ENCODE measurements at places on chromosomes 5 and 9.

- no peak for DNase-seq
Observed at GRCh38 chr5:105413406-105413990, 1850.9 kb upstream of the NUDT12 start.

DNA sequence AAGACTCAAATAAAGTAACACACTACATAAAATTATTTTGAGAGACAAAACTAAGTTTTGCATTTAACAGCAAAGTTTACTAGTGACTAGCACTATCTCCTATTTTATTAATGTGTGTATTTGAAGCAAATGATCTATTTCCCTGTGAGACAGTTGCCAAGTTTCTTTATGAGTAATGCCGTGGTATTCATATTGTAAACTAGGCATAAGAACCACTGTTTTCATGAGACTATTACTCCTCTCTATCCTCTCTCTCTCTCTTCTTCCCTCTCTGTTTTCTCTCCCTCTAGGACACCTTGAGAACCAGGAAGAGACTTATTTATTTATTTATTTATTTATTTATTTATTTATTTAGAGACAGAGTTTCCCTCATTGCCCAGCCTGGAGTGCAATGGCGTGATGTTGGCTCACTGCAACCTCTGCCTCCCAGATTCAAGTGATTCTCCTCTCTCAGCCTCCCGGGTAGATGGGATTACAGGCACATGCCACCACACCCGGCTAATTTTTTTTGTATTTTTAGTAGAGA is 61.1 kb downstream of the MLANA start:
- DNase-seq: no peak

DNA sequence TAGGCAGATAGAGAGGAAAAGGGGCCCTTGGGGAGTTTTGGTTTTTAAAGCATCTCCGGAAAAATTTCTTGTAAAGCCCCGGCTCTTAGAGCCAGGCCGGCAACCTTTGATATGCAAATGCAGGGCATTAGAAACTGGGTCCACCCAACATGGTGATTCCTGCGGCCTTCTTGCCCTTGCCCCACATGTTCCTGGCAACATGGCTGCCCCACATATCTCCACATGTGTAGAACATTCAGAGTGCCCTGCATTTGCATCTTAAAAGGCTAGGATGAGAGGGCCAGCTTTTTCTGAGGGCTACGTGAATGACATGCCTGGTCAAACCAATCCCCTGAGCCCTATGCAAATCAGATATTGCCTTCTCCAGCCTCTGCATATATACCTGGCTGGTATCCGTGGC is 5.0 kb upstream of the SNAPC3 start:
- no peak for DNase-seq

GRCh38 chr5:10456583-10457420 is 15.1 kb downstream of the ROPN1L start:
- DNase-seq: no peak

DNA sequence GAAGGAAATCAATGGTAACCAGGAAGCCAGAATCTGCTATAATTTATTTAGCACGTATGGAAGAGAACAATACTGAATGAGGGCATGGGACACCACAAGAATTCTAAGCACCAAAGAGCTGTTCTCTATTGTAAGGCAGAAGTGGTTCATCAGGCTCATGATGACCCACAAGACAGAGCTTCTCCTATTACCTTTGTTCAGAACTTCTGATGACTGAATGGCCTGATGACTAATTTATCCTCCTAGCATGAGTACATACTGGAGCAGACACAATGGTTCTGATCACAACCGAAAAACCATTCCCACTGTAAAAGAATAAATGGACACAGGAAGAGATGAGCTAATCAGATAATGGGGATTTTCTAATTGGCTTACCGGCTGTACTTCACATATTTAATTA is 329.8 kb upstream of the PDE4D start:
- DNase-seq: no peak

DNA sequence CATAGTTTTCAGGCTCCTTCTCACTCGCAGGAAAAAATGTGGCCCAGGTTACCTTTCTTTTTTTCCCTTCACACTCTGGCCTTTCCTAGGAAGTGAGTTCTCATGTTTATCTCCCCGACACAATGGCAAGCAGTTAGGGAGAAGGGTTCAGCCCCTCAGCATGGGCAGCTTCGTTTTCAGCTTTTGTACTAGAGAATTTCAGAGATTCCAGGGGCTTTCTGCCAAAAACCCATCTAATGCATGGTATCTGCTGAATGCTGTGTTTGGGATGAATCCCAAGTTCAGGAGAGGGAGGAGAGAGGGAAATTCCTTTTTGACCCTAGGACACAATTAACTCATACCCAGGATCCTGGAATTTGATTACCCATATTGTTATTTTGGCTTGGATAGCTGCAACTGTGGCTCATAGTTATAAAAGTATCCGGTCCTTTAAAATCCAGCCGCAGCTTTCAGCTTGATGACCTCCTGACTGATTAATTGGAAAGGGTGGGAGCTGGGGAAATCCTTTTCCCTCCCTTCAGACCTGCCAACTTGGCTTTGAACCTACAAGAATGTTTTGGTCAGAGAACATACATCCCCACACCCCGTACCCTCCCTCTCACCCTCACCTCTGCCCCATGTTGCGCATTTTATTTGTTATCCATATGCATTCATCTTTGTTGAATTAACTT is 78.4 kb downstream of the TMEM252 start:
- no peak for DNase-seq

DNA sequence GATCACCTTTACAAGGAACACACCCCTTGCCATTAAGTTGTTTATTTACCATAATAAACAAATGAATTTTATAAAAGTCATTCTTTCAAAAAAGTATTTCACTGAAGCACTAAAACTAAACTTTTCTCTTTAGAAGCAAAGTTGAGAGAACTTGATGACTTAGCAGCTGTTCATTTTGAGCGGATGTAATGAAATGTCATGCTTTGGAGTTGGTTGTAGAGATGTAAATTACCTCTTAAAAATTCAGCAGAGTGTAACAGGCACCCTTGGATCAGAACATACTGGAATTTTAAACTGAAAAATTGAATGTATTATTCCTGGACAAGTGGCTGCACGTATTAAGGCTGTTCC is 617.2 kb downstream of the PDE4D start:
- no peak for DNase-seq

GRCh38 chr5:141523991-141524390 is 35.1 kb downstream of the PCDHGC5 start:
- DNase-seq: no peak
